ENCODE measurements at places on chromosomes 2 and 18. TPM values are rescaled to one million over a fixed set of nuclear protein-coding genes. Genes with fewer than 3 reads are reported as not detected.

DNA sequence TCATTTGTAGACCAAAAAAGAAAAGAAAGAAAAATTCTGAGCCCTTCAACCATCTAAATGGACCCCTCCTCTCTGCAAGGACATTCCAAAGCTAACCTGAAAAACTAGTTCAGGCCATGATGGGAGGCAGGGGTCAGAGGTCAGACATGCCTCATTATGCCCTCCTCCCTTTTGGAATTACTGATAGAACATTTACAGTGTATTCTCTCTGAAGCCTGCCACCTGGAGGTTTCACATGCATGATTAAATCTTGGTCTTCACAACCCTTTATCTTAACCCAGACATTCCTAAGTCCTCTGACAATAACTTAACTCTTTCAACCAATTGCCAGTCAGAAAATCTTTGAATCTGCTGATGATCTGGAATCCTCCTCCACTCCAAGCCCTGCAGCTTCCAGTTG, 86.0 kb downstream of the SPP2 start:
- peak; percentile 58 for DNase-seq

GRCh38 chr18:26960911-26961310, 95.4 kb upstream of the AQP4 start:
- peak; percentile 13 for DNase-seq

DNA sequence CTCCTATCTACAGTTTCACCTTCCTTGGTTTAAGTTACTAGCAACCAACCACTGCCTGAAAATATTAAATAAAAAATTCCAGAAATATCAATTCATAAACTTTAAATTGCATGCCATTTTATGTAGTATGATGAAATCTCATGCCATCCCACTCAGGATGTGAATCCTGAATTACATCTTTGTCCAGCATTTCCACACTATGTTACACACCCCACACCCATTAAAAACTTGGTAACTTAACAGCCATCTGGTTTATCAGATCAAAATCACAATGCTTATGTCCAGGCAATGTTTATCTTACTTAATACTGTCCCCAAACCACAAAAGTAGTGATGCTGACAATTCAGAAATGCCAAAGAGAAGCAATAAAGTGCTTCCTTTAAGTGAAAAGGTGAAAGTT, 21.6 kb downstream of the CUL3 start:
- no peak for DNase-seq

- DNase-seq: peak; percentile 26
These were observed 185.5 kb downstream of the MYCN start for GRCh38 chr2:16125614-16126516.

- DNase-seq: no peak
These were observed 303.0 kb downstream of the NDUFA10 start for GRCh38 chr2:239721991-239722759.

GRCh38 chr2:8489221-8489620, 192.6 kb upstream of the ID2 start:
- no peak for DNase-seq

GRCh38 chr18:50039746-50040145, 155.2 kb downstream of the MYO5B start:
- no peak for DNase-seq

- peak; percentile 76 for DNase-seq
These were observed 26.8 kb downstream of the MPHOSPH10 start for GRCh38 chr2:71157124-71157793.

- no peak for DNase-seq
These were observed 57.8 kb downstream of the PDE1A start for GRCh38 chr2:182368996-182369395.

DNA sequence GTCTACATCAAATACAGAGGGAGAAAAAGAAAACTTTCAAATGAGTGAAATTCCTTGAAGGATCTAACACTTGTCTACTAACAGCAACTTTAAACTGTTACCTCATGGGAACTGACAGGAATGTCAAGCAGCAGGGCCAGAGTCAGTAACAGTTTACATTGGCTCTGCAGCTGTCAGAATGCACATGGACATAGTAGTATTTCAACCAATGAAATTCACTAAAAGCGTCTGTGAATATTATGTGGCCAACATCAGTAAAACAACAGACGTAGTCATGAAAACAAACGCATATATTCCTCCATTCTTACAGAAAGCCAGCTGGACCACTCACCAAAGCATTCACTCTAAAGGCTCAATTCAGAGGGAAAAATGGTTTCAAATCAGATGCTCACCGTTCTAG, 79.3 kb upstream of the RNU4ATAC start:
- DNase-seq: no peak

DNA sequence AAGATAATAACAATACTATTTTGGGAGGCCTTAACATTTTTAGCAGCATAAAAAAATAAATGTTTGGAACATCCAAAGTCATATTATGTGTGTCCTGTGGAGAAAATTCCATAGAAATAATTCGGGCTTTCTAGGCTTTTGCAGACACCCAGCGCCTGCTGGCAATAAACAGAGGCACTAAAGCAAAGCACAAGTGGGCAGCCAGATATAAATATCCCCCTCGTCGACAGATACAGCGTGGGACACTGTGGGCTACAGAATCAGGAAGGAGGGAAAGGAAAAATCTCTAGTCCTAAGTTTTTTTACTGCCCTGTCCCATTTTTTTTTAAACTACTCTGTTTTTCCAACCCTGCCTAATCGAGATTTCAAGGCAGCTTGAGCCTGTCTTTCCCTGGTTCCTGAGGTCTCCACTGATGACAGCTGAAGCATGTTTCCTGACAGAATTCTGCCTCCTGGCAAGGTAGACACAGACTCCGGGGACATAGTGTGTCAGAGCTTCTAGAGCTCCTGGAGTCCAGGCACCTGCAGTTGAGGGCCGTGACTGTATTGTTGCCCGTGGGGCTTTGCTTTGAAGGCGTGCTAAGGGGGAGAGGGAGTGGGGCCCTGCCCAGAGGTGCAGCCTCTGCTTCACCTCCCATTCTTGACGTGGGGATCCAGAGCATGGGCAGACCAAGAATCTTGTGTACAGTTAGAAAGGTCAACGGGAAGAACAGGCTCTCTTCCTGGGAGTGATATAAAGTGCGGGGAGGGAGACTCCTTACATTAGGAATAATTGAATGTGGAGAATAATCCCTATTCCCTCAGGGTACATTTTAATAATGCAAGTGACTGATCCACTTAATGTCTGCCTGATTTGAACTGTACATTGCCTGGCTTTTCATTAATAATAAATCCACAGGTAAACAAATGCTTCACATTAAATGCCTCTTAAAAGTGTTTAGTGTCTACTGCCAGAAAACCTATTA, 232.3 kb downstream of the DCC start:
- peak; percentile 19 for DNase-seq

GRCh38 chr2:14720319-14720718, 87.8 kb downstream of the LRATD1 start:
- DNase-seq: no peak

- DNase-seq: peak; percentile 55
These were observed 98.3 kb downstream of the PIK3C3 start for GRCh38 chr18:42053188-42053781.

Gene CABLES1
- 7.6 TPM for polyA plus RNA-seq

Gene KATNAL2
- polyA plus RNA-seq: 13.4 TPM

Gene NEU2
- polyA plus RNA-seq: not detected

Gene STK11IP
- 12.5 TPM for polyA plus RNA-seq

Gene GALNT1
- polyA plus RNA-seq: 11.8 TPM

Gene LHCGR
- polyA plus RNA-seq: not detected

Gene MALT1
- 10.4 TPM for polyA plus RNA-seq

Gene PTPRM
- polyA plus RNA-seq: 52.4 TPM

Gene LIMS4
- polyA plus RNA-seq: 5.5 TPM

Gene ITGB6
- polyA plus RNA-seq: 13.4 TPM

Gene CIDEA
- not detected for polyA plus RNA-seq
